ENCODE measurements at places on chromosomes 2 and 18. TPM values are rescaled to one million over a fixed set of nuclear protein-coding genes. Genes with fewer than 3 reads are reported as not detected.

DNA sequence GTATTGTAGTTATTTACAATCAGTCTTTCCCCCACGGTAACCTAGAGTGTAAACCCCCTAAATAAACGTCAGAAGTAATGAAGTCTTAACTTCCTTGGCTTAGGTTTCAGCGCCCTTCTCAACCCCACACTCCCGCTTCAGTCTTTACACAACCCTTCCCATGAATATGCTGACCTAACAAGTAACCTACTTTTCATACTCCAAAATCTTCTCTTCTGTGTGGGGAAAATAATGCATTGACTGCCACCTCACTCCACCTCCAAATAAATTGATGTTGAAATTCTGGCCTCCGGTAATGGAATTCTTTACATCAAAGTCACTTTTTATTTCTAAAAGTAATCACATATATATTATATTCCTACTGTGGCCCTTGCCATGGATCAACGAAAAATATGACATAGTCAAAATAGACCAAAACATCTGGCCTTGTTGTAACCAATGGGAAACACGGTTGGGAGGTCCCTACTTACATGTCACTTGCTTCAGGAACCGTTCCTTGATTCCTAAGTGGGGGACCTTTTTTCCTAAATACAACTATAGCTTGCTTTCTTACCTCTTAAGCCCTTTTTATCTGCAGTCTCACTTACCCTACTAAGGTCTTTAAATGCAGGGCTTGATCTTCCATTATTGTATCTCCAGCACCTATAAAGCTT, 961 bp downstream of the GEN1 start:
- DNase-seq: no peak

- peak; percentile 54 for DNase-seq
These were observed 133.1 kb upstream of the PELI1 start for GRCh38 chr2:64277101-64277849.

DNA sequence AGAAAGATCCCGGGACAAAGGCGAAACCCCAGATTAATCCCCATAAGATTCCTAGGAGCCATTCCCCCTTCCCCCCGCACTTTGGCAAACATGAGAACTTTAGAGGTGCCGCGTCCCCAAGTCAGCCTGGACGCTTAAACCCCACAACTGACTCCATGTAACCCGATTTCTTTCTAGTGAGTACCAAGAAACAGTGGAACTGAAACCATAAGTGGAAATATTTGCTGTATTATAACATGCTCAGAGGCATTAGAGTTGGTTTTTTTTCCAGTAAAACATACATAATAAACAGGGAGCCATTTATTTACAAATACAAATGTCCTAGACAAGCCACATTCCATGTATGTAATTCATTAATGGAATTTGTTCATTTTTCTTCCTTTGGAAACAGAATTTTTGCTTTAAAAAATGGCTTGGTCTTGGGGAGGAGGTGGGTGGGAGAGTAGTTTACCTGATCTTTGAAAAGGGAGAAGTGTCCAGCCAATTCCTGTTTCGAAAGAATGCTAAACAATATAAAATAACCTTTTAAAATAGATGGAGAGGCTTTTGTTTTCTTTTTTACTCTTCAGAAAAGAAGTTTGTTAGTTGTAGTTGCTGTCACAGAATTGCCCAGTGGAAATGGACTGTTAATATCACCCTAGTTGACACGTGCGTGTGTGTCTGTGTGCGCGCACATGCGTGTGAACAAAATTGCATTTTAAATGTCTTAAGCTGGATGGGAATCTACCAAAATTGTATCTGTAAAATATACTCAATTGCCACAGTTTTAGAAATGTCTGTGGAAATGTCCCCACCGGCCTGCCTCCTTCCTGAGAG, 10.6 kb downstream of the POU3F3 start:
- DNase-seq: no peak

- DNase-seq: no peak
These were observed 71.9 kb downstream of the MOGAT1 start for GRCh38 chr2:222743251-222743812.

GRCh38 chr2:186551323-186552050, 38.4 kb upstream of the ITGAV start:
- DNase-seq: no peak

The SFT2D3 gene
- 9.3 TPM for total RNA-seq

Measured in Calu3 (cell line).